ENCODE measurements at places on chromosomes 2 and 18.

- no peak for DNase-seq
Measured at GRCh38 chr2:160044728-160045127, 17.7 kb downstream of the PLA2R1 start.

GRCh38 chr2:30722936-30723725 lies 84.1 kb downstream of the CAPN13 start:
- DNase-seq = no peak

DNA sequence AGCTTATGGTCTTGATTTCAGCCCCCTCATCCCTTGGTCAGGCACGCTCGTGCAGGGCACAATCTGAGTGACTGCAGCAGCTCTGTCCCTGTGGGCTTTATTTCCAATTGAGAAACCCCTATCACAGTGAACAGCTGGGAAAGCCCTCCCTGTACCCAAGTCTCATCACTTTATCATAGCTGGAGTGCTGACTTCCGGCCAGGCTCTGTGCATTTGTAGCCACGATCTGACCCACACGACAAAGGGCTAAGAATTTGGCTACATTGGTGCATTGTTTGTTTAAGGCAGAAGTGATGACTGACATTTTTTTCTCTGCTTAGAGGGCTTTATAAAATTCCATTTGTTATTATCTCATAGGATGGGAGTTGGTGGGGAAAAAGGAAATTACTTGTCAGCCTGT lies 184.4 kb downstream of the KCNS3 start:
- DNase-seq = no peak

- no peak for DNase-seq
Measured at GRCh38 chr2:222756951-222757650, 85.6 kb downstream of the MOGAT1 start.

- DNase-seq = no peak
Measured at GRCh38 chr2:40341198-40341597, 110.7 kb downstream of the SLC8A1 start.

DNA sequence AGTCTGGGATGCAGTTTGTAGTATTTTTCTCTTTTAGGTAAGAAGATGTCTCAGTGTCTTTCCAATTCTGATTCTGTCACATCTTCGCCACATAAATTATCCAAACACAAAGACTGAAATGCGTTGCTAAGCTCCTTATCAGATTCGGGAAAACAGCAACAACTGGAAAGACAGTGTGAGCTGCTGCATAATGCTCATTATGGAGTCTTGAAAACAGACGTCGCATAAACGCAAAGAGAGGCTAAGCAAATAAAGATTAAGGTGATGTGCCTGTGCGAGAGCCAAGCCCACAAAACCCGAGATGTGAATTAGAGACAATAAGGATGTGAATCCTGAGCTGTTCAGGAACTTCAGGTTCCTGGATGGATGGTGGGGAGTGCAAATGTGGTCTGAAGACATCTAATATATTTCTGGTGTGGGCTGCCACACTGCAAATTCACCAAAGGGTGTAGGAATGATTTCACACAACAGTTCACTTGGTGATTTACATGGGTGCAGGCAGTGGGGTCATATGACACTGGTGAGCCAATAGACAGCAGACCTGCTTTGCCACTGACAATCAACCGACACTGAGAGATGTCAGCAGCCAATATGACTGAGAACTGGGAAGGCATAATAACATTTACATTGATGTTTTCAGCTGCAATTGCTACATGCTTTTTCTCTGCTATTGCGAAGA lies 195.8 kb downstream of the MTX2 start:
- DNase-seq = no peak

- DNase-seq = no peak
Measured at GRCh38 chr2:233455491-233455890, 101.2 kb downstream of the DGKD start.

DNA sequence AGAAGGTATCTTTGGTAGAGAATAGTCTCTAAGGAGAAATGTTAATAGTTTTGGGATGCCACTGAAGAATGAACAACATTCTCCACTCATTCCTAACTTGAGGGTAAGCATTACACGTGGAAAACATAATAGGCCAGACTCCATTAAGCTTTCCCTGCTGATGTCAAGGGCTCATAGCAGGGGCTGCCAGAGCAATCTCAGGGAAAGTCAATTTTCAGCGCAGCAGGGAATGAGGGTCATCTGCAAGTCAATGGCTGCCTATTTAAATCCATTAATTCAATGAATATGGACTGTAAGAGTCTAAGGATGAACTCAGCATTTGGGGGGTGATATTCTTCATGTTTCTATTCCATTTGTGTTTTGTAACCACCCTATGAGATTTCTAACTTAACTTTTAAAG lies 144.2 kb upstream of the ARL4C start:
- DNase-seq = no peak

GRCh38 chr2:235827585-235827992 lies 333.7 kb downstream of the AGAP1 start:
- no peak for DNase-seq

DNA sequence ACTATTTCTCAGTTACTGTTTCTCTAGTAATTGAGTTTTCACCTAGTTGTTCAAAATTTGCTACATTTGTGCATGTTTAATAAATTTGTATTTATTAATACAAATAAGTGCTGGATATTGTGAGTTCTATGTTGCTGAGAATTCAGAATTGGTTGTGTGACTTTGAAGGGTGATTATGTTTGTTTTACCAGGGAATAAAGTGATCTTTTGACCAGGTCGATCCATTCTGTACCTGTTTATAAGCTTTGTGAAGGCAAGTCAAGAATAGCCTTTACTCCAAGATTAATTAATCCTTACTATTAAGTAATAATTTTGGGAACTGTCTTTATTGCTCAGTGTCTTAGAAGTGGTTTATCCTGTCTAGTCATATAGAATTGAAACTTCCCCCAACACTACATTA lies 230.0 kb upstream of the GYPC start:
- DNase-seq = no peak

DNA sequence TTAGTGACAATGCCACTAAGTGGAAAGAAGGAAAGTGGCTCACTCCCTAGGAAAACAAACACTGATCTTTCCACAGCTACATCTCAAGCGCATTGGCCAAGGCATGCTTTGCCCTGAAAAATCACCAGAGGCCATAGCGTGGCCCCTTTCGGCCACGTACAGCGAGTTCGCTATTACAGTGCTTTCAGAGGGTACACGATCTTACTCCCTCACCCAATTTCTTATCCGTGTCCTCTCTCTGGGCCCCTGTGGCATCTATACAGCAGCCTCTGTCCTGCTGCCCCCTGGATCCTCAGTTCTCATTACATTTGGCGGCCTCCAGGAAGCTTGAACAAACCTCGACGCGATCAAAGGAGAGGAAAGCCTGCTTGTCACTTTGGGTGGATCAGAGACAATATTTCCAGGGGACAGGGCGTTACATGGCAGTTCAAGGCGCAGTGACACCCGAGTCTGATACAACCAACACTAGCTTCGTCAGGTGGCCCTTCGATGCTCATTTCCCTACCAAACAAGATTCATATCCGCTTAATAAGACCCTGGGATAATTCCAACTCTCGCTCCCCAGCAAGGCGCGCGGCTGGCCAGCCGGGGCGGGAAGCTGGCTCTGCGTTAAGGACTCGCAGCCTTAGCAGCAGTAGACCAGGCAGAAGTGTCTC lies 941 bp downstream of the SKOR2 start:
- no peak for DNase-seq

- DNase-seq = no peak
Measured at GRCh38 chr2:155223781-155224406, 525.4 kb downstream of the KCNJ3 start.

DNA sequence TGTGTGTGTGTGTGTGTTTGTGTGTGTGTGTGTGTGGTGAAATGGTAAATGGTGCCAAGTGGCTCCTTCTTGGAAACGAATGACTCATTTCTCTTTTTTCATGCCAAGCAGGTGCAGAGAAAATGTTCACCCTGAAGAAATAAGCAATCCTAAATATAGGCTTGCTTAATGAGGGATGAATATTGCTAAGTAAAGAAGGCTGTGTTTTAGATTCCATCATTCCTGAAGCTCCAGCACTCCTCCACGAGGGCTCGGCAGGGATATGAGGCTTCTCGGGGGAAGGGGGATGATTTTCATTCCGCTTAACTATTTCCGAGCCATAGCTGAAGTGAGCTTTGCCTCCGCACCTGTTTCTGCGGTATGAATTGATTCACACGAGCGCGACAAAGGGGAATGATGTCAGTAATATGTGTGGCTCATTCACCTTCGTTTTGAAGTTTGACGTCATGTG lies 72.9 kb downstream of the TSN start:
- no peak for DNase-seq

GRCh38 chr2:201116959-201117734 lies 1.2 kb downstream of the CFLAR start:
- DNase-seq = no peak

DNA sequence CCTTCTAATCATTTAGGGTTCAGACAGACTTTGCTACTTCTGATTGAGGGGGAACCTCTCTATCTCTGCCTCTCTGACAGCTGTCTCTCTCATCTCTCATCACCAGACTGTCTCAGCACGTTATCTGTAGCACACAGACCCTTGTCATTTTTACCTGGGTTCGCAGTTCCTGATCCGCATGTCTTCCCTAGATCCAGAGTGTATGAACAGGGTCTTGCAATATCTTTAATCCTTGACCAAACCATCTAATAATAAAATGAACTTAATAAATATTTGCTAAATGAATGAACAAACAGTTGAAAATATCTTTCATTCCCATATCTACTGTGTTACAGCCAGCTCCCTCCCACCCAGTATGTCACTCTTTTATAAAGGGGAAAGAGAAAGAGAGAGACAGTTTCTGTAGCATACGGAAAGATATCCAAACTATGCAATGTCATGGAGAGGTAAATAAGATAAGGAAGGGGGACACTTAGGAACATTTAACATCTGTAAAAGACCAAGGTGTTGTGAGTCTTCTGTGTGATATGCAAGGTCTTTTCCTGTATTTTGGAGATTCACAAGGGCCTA lies 507.6 kb downstream of the SUCLG1 start:
- no peak for DNase-seq

GRCh38 chr2:160901613-160902012 lies 258.6 kb upstream of the TANK start:
- DNase-seq = no peak

GRCh38 chr2:45904267-45904945 lies 252.9 kb downstream of the PRKCE start:
- DNase-seq = no peak

- DNase-seq = no peak
Measured at GRCh38 chr2:183610724-183611123, 486.5 kb downstream of the NUP35 start.

DNA sequence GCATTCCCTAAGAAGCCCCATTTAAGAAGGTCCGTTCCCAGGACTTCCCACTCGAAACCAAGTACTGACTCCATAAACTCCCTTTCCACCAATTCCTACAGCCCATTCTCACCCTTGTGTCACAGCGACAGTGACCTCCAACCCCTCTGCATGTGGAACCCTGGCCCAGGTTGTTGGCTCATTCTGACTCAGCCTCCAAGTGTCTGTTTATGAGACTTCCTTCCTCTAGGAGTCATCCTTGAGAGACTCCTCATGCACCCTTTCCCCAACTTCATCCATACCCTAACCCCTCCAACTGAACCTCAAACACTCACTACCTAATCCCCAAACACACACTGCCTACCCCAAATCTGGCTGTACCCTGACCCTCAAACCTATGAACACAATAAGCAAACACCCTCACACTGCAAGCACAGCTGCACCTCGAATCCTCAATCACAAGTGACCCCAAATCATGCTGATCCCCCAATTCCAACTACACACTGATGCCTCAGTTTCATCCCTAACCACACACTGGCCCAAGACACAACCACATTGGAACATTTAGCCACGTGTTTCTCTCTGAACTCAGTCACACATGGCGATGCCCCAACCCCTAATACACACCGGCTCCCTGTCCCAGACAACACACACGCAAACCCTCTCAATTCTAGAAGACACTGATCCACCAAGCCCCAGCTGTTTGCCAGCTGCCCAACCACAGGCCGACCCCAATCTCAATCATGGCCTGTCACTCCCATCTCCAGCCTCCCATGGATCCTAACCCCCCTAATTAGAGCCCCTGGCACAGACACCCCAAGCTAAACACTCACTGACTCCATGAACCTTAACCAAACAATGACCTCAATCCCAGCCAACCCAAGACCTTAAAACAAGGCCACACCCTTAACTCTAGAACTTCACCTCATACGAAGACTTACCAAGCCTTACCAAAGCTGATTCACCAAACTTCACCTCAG lies 219.6 kb downstream of the CYP26B1 start:
- DNase-seq = no peak

GRCh38 chr2:132951008-132951714 lies 281.2 kb upstream of the LYPD1 start:
- no peak for DNase-seq

DNA sequence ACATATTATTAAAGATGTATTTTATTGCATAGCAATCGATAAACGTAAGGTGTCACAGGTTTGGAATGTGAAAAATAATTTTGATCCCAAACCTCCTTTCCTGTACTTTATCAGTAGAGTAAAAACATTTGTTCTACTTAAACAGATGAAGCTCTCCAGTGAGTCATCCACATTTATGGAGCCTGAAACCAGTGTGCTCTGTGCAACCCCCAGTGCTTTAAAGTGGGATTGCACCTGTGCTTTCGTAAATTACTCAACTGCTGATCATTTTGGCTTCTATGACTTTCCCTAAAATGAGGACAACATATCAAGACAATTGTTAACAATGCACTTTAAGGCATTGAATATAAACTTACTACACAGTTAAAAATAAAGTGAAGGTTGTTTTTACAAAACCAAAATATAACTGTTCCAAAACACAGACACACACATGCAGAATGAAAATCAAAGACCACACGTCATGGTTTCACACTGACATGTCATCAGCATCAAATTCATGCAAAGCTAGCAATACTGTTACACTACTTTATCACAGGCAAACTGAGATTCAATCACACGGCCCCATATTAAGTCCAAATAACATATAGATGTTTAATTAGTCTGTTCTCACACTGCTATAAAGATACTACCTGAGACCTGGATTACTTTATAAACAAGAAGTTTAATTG lies 9.7 kb downstream of the TMEM18 start:
- no peak for DNase-seq

- no peak for DNase-seq
Measured at GRCh38 chr2:201513271-201513670, 61.7 kb downstream of the STRADB start.

DNA sequence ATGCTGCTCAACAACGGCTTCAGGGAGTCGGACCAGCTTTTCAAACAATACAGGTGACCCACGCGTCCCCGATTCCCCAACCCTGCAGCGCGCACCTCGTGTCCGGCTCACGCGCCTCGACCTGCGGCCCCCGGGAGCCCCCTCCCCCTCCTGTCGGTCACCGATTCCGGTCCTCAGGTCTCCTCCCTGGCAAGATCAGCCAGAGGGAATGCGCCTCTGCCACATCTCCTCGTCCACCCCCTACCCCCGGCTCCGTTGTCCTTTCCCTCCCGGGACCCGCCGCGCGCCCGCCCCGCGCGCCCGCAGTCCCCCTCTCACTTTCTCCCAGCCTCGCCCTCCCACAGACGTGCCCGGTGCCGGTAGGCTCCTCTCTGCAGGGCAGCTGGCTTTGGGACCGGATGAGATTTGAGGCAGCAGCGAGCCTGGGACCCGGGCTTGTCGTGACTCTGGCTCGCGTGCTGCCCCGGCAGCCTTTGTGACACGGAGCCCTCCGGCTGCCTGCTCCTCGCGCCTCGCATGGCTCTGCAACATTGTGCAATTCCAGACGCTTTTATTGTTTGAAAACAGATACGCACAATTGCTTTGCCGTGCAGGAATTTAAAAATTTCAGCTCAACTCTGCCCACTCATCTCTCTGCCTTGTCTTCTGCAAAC lies 558 bp downstream of the TTC39C start:
- no peak for DNase-seq

- no peak for DNase-seq
Measured at GRCh38 chr2:15730545-15731212, 139.0 kb downstream of the DDX1 start.

Data from stimulated activated CD8-positive, alpha-beta memory T cell treated with anti-CD3 and anti-CD28 coated beads, Interleukin-15, amount 100 ng/mL, for 24 hours (primary cell).